ENCODE measurements at places on chromosomes 4 and X. TPM values are rescaled to one million over a fixed set of nuclear protein-coding genes. Genes with fewer than 3 reads are reported as not detected.

DNA sequence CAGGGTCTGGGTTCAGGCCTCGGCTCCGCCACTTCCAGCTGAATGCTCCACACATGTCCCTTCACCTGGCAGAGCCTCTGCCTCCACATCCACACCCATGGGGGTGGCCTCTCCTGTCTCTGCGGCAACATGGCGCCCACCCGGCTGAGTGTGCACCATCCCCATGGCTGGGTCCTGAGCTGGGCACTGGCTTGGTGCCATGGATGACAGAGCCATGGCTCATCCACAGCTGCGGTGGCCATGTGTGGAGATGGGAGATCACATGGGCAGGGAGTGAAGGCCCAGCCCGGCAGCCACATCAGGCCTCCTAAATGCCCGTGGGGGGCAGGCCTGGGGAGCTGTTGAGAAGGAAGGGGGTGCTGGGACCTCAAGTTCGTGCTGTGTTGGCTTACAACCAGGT lies 213.7 kb downstream of the AFAP1 start:
- no peak for DNase-seq
- no peaks in the 10 kb centered on the region for H3K36me3 ChIP-seq

DNA sequence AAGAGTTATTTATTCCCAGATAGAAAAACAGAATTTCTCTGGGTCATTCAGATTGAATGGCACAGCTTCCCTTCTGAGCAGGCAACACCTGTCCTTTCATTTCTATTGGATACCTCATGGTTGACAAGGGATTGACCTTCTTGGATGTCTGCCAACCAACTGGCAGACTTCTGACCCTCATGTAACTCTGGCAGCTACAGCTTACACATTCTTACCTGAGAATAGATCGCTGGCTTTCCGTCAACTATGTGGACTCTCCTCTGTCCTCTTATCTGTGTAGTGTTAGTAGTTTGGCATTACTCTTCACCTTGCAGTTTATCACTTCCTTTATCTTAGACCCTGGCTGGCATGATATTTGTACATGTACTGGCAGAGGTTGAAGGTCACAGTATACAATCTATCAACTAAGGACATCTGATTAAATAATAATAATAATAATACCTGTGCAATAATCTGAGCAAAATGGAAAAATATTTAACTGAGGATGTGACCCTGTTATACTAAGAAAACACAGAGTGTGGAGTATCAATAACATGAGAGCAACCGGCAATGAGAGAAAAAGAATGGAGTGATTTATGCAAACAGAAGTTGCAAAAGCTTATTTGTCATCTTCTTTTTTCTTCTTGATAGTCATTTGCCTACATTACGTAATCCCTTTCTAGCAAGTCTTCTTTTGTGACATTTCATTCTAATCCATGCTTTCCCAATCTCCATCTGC lies 1118.2 kb downstream of the ARAP2 start:
- no peak overlapping the region for H3K4me3 ChIP-seq
- no peaks in the 10 kb centered on the region for H3K36me3 ChIP-seq
- no peaks in the 10 kb centered on the region for H3K27me3 ChIP-seq
- no peaks in the 10 kb centered on the region for H3K4me1 ChIP-seq
- H3K27ac ChIP-seq = no peak overlapping the region

DNA sequence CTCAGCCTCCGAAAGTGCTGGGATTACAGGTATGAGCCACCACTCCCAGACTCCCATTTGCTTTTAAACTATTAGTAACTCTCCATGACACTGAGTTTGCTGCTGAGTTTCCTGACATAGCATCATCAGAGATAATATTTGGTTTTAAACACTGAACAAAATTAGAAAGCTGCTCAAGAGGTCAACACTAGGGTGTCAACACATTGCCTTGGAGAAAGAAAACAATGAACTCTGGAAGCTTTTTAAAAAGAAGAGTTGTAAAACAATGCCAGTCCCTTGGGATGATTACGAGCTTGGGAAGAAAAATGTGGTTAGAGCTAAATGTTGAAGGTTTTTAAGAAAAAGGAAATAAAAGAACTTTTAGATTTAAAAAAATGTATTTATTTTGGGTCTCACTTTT lies 264.8 kb downstream of the CAMK2D start:
- no peaks in the 10 kb centered on the region for H3K27me3 ChIP-seq
- H3K4me3 ChIP-seq = no peak overlapping the region
- H3K27ac ChIP-seq = no peak overlapping the region
- no peaks in the 10 kb centered on the region for H3K4me1 ChIP-seq
- H3K36me3 ChIP-seq = peaks cover 43% of the 10 kb centered on the region

- no peak for DNase-seq
- no peak overlapping the region for H3K27ac ChIP-seq
- H3K4me3 ChIP-seq = no peak overlapping the region
- H3K27me3 ChIP-seq = no peaks in the 10 kb centered on the region
- H3K36me3 ChIP-seq = no peaks in the 10 kb centered on the region
Measured at GRCh38 chr4:87580057-87580456, 28.3 kb upstream of the DSPP start.

DNA sequence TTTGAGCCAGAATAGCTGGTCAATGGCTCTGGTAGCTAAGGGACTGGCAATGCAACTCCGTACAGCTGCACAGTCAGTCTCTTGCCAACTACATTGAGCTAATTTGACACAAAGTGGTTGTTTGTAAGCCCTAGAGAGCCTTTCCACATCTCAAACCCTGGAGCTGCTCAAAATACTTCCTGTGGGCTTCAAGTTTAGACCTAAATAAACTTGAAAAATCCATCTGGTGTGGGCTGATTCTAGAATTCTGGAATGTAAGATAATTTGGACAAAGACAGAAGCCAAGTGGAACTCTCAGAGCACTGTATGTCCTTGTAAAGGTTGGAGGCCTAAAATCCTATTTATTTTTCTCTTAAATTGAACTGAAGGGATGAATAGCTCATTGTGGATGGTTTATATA lies 380.8 kb downstream of the SPRY1 start:
- no peak for DNase-seq
- no peak overlapping the region for H3K4me3 ChIP-seq
- no peaks in the 10 kb centered on the region for H3K4me1 ChIP-seq
- H3K36me3 ChIP-seq = no peaks in the 10 kb centered on the region
- no peaks in the 10 kb centered on the region for H3K27me3 ChIP-seq
- H3K27ac ChIP-seq = no peak overlapping the region

- H3K4me3 ChIP-seq = no peak overlapping the region
- H3K4me1 ChIP-seq = no peaks in the 10 kb centered on the region
- H3K27ac ChIP-seq = no peak overlapping the region
- DNase-seq = no peak
Measured at GRCh38 chrX:65587616-65588526, 53.3 kb upstream of the LAS1L start.

- H3K4me3 ChIP-seq = no peak overlapping the region
- no peak for DNase-seq
- no peak overlapping the region for H3K27ac ChIP-seq
- no peaks in the 10 kb centered on the region for H3K27me3 ChIP-seq
- H3K36me3 ChIP-seq = no peaks in the 10 kb centered on the region
- no peaks in the 10 kb centered on the region for H3K4me1 ChIP-seq
Measured at GRCh38 chr4:132614682-132615081, 534.4 kb upstream of the PCDH10 start.

DNA sequence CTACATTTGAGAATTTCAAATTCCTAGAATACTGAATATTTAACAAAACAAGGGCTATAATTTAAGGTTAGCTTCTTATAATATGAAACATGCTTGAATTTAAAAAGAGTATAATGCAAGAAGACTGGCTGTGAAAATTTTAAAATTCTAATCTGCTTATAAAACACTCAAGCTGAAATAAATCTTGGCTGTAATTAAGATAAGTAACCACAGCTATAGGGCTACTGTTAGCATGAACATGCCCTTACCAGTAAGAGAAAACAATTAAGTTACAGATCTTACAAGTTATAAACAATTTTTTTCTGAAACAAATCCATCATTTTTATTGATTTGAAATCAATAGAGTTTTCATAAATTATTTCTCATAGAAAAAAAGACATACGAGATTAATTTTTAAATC lies 148.2 kb downstream of the INPP4B start:
- no peaks in the 10 kb centered on the region for H3K27me3 ChIP-seq
- H3K36me3 ChIP-seq = no peaks in the 10 kb centered on the region
- no peak overlapping the region for H3K4me3 ChIP-seq
- H3K4me1 ChIP-seq = peaks cover 72% of the 10 kb centered on the region

GRCh38 chr4:83153417-83153816 lies 38.9 kb upstream of the PLAC8 start:
- no peak overlapping the region for H3K27ac ChIP-seq
- H3K36me3 ChIP-seq = no peaks in the 10 kb centered on the region
- no peak overlapping the region for H3K4me3 ChIP-seq

CEP135 gene
- 23.9 TPM for total RNA-seq

DSPP gene
- total RNA-seq = not detected
